Suppressor macrophage treated with lipopolysaccharide for 4 hours (primary cell): ENCODE measurements at places on chromosomes 7 and 10.

DNA sequence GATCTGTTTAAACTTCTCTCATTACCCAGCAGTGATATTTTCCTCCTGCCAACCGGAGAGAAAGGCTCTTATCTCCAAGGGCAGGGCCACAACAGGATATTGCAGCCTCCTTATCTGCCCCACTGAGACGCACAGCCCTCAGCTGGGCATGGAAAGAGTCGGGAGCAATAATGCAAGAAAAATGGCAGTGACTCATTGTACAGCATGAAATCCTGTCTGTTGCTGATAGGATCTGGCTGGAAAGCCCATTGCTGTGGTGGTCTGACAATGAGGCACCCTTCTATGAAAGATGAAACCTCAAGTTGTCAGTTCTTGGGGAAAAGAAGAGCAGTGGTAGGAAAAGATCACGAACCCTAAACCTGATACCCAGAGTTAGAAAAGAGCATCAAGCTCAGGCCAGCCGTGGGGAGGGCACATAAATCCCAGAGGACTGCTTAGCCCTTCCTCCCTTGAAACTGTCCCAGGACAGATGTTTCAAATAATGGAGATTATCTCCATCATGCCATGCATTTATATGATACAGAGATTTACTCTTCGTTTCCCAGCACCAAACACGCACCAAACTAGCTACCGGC lies 47.0 kb upstream of the FIGNL1 start:
- no peak for DNase-seq

GRCh38 chr7:36153571-36154097 lies 580 bp downstream of the EEPD1 start:
- DNase-seq, result no peak

- DNase-seq, result no peak
Measured at GRCh38 chr10:121448766-121449421, 149.3 kb downstream of the FGFR2 start.

DNA sequence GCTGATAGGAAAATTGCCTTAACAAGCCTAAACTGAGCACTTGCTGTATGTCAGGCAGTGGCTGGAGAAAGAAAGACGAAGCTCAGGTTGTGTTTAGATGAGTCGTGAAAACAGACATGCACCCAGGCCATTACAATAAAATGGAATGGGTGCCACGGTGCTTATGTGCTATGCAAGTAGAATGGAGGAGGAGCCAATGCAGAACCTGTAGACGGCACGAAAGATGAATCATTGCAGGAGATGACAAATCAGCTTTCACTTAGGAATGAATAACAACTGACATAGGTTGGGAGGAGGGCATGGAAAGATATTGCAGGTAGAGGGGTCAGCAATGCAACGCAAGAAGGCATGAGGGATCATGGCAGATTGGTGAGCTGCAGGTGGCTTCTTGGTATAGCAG lies 61.2 kb upstream of the ARHGAP21 start:
- DNase-seq, result no peak

- peak; percentile 68 for DNase-seq
Measured at GRCh38 chr10:18214691-18215563, 74.7 kb downstream of the CACNB2 start.

- DNase-seq, result no peak
Measured at GRCh38 chr7:1663223-1663622, 6.9 kb upstream of the ELFN1 start.

DNA sequence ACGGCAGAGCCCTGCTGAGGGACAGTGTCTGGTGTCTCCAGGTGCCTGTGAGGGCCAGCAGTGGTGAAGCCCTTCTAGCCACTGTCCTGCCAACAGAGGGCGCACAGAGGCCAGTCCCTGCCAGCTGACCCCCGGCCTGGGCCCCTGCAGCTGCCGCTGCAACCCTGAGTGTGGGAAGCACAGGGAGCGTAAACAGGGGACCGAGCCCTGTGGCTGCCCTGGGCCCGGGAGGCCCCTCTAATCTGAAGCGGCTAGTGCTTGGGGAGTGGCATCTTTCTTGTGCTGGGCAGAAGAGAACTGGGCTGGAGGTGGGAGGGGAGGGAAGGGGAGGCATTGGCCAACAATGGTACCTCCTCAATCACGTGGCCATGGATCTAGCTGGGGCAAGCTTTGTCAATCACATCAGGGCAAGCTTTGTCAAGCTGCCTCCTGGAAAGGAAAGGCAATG lies 34.6 kb downstream of the TRIM8 start:
- DNase-seq, result peak; percentile 74

GRCh38 chr10:100004805-100005510 lies 4.8 kb downstream of the DNMBP start:
- no peak for DNase-seq

GRCh38 chr10:26213157-26213800 lies 3.3 kb upstream of the GAD2 start:
- DNase-seq, result no peak

DNA sequence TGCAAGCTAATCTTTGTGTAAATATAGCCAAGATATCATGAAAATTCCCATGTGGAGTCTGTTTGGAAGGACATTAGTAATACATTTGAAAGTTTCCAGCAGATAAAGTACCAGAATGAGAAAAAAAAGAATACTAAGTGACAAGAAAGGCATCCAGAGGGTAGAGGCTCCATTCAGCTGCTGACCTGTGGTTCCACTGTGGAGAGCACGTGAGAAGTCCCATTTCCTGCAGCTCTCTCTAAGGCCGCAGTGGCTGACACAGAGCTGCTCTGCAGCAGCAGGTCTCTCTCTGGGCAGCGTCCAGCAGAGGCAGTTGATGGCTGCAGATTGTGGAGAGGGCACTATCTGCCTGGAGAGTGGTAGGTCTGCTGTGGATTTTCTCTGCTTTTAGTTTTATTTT lies 100.1 kb upstream of the TMEM72 start:
- no peak for DNase-seq

DNA sequence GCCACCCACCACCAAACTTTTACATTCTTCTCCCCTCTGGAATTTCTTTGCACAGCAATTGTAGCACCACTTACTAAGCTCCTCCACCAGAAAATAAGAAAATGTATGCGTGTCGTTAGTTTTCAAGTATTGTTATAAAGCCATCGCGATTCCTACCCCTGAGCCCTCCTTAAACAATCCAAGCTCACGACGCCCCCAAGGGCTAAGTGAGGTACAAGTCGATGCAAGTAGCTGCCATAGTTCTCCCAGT lies 1.3 kb downstream of the FRAT2 start:
- DNase-seq, result no peak

- DNase-seq, result no peak
Measured at GRCh38 chr10:35638101-35638500, 4.0 kb downstream of the FZD8 start.

- DNase-seq, result no peak
Measured at GRCh38 chr10:80290474-80291220, 1.2 kb upstream of the MAT1A start.

DNA sequence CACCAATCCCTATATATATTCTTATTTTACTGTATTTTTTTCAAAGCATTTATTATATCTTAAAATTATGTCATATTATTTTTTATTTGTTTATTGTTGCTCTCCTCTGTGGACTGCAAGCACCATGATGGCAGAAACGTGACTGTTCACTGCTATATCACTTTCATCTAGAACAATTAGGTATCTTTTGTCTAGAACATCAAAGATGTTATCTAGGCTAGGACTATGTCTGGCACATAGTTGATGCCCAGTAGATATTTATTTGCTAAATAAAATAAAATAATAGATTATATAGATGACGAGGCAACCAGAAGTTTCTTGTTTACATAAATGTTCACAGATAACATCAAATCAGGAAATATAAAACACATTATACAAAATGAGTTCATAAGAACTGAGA lies 12.4 kb upstream of the GPR158 start:
- no peak for DNase-seq

DNA sequence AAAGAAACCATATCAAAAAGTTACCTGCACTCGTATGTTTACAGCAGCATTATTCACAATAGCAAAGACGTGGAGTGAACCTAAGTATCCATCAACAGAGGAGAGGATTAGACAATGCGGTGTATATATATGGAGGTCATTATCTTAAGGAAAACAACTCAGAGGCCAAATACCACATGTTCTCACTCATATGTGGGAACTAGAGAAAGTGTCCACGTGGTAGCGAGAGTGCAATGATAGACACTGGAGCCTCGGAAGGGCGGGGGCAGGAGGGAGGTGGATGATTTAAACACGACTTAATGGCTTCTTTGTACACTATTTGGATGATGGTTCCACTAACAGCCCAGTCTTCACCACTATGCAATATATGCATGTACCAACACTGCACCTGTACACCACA lies 40.1 kb upstream of the RNF32 start:
- no peak for DNase-seq

DNA sequence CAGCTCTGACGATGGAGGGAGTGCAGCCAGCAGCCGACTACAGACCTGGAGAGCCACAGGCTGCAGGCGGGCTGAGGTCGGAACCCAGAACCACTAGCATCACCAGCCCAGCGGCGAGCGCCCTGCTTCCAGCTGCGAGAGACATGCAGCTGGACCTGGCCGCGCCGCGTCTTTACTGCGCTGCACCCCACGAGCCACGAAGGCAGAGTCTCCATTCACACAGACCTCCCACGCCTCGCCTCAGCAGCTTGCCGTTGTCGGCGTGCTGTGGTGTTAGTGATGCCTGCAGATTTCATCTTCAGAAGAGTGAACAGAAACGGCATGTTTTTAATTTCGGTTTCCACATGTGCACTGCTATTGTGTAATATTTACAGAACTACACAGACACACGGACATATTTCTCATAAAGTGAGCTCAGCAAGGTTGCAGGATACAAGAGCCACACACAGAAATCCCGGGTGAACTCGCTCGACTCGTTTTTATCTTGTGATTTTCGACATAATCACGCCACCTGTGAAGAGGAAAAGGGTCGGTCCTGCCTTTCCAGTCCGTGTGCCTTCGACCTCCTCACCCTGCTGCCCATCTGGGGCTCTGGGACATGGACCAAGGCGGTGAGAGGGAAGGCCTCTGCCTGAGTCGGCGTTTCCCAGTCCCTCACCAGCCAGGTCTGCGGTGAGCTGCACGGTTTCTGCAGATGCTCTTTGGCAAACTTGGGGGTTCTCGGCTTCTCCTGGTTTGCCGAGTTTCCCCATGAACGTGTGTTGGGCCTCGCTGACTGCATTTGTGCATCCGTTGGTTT lies 252.2 kb downstream of the ELFN1 start:
- peak; percentile 89 for DNase-seq

- DNase-seq, result no peak
Measured at GRCh38 chr10:72981882-72982529, 27.4 kb upstream of the PLA2G12B start.
